ENCODE measurements at places on chromosomes 11 and 22.

- no peak for DNase-seq
Measured at GRCh38 chr11:88405853-88406252, 68.3 kb upstream of the CTSC start.

GRCh38 chr11:11072067-11072466, 214.2 kb upstream of the ZBED5 start:
- DNase-seq: no peak

- DNase-seq: no peak
Measured at GRCh38 chr22:24023204-24023789, 12.2 kb downstream of the CABIN1 start.

GRCh38 chr11:69105461-69106030, 50.2 kb upstream of the SMIM38 start:
- DNase-seq: no peak

DNA sequence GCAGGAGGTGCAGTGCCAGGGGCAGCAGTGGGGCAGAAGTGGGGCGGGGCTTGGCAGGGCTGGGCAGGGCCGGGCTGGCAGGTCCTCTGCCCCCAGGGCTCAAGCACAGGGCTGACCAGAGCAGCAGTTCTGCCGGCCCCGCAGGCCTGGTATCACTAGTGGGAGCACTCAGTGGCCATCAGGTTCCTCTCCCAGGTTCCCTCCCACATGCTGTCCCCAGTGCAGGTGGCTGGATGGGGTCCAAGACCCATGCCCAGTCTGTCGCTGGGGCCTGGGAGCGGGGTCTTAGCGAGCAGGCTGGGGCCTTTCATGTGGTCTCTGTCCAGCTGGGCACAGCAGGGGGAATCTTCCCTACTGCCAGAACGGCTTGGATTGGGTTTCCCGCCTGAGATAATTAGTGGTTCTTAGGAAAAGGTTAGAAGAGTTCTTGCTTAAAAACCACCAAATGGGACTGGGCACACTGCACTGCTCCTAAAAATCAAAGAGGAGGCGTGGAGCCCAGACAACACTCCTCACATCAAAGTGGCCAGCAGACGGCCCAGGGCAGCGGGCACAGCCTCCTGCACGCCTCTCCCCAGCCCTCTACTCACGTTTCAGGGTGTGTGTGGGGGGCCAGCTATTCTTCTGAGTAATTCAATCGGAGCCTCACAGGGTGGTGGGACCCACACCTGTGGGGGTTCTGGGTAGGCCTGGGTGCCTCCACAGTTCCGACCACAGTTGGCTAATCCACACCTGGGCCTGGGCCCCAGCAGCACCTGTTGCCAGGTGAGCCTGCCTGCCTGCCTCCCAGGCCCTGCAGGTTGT, 45.6 kb downstream of the TPCN2 start:
- no peak for DNase-seq

DNA sequence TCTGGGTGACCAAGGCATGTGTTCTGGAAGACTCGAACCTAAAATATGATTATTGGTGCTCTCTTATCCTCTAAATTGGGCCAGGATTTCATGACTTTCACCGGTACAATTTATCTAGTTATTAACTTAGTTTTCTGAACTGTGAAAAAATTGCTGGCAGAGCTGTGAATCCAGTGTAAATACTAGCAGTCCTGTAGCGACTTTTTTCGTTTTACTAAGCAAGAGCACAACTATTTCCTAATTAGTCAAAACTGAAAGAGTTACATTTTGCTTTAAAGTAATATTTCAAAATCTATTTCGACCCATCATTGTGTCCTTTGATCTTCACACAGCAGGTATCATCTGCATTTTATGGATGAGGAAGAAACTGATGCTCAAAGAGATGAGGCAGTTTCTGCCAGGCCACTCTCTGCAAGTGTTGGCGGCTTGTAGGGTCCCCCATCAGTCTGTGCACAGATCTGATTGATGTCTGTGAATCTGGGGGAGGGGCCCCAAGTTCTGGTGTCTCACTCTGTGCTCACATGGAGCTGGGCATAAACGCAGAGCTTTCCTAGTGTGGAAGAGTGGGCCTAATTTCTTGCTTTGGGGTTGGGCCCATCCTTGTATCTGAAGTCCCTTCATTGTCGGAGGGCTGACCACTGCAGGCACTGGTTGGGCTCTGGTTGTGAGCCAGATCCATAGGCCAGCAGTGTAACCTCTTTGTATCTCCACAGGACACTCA, 1.4 kb upstream of the TRMT2A start:
- DNase-seq: no peak

DNA sequence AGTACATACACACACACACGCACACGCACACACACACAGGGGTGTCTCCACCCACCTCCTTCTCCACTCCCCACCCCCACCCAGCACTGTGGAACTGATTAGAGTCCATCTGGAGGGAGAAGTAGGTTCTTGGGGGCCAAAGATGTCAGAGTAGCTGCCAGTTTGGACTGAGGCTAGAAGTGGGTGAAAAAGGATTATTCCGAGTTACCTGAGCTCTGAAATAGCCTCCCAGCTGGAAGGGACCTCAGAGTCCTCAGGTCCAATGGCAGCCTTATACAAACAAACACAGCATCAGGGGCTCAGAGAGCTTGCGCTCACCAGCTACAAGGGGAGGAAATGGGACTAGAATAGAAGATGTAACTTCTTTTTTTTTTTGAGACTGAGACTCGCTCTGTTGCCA, 20.8 kb downstream of the IL10RA start:
- no peak for DNase-seq

GRCh38 chr11:102733232-102733875, 8.6 kb upstream of the MMP8 start:
- peak; percentile 57 for DNase-seq

- peak; percentile 56 for DNase-seq
Measured at GRCh38 chr11:23947883-23948282, 549.0 kb upstream of the LUZP2 start.

DNA sequence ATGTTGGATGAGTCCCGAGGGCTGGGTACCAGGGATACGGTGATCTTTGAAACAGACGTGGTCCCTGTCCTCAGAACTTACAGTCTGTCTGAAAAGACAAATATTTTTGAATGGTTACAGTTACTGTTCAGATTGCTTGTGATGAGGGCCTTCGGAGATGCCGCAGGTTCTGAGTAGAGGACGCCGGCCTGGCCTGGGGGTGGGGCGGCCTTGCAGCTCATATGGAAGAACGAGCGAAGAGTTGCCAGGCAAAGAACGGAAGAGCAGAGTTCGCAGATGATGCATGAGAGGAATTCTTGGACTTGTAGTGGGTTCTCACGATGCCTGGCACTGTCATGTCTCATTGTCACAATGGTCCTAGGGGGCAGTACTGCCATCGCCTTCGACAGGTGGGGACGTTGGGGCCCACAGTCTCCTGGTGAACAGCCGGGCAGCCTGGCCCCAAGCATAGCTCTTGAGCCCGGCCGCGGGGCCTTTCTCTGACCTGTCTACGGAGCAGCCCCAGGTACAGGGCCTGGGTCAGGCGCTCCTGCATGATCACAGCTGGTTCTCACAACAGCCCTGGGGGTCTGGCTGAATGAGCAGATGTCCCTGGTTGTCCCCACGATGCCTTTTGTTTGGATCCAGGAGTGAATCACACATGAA, 60.9 kb upstream of the PARVG start:
- no peak for DNase-seq

DNA sequence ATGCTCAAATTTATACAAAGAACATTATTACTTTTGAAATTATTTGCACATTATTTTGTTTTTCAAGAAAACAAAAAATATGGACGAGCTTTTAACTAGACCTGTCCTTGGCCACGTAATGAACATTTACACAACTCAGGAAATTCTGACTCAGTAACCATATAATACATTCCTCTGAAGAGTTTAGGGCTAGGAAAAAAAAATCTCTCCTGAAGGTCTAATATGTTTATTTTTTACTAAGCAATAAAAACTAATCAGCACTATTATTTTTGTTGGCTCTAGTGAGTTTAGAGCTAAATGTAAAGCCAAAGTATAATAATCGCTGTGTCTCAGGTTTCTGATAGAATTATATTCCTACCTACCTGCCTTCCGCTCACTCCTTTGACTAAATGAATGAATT, 187.5 kb downstream of the SWAP70 start:
- DNase-seq: peak; percentile 54

GRCh38 chr22:17120281-17120680, 879 bp downstream of the TMEM121B start:
- DNase-seq: peak; percentile 18

- DNase-seq: no peak
Measured at GRCh38 chr22:24542641-24543040, 12.3 kb downstream of the GUCD1 start.

GRCh38 chr11:117229411-117229810, 2.5 kb downstream of the PCSK7 start:
- no peak for DNase-seq

DNA sequence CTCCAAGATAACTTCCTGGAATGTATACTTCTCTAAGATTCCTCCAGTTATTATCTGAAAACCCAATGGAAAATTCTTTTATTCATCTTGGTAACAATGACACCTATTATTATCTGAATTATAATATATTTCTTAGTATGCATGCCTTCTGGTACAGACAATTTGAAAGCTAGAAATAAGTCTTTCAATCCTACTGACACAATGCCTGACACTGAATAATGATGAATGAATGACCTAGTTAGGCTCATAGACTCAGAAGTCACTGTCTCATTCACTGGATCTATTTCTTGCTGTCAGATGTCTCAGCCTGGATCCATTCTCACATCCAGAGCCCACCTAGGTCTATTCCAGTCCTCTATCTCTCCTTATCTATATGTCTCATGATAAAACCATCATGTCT, 1126.7 kb upstream of the CCDC90B start:
- no peak for DNase-seq

DNA sequence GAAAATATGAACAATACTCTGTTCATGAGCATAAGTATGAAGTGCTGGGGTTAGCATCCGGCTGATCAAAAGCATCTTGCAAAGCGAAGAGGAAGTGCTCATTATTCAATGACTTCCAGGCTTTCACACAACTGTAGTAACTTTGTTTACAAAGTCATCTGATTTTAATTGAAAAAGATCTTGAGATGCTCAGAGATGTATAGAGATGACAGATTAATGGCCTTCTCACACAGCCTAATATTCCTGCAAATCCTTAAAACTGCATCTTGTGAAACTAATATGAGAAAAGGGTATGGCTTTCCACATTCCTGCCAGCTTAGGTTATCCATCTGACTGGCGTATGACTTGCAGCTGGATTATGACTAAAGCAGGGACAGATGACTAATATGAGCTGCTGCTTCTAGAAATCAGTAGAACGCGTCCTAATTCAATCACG, 125.4 kb downstream of the CASP12 start:
- DNase-seq: peak; percentile 96

DNA sequence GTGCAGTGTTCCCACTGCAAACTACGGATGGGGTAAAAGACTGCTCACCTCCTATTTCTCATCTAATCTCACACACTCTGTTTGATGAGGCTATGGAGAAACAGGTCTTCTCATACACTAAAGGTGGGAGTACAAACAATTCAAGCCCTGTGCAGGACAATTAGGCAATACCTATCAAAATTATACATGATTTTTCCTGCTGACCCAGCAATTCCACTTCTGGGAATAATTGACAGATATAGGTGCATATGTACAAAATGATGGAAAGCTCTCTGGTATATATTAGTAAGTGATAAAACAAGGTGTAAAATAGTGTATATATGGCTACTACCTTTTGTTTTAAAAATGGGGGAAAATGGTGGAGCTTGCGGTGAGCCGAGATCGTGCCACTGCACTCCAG, 23.1 kb downstream of the BDNF start:
- no peak for DNase-seq

DNA sequence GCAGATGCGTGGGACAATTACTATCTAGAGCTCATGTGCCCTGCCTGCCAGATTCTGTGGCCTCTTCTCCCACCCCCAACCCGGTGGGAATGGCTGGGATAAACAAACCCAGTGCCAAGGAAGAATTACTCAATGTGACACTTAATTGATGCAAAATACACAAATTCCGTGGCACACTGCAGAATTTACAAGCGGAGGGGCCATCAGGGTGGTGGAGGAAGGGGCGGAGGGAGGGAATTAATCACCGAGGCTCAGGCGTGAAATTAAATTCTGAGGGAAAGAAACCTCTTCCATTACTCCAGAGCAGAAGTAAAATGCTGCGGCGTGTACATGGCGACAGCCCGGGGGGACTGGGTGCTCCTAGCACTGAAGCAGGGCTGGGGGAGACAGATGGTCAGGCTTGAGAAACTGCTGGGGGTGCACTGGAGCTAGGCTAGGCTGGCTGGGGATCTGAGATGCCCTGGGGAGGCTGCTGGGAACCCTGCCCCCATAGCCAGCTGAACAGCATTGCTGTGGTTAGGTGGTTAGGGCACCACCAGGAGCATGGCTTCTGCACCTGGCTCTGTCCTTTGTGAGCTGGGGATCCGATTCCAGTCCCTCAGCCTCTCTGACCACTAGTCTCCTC, 200.6 kb downstream of the CEP164 start:
- DNase-seq: no peak

DNA sequence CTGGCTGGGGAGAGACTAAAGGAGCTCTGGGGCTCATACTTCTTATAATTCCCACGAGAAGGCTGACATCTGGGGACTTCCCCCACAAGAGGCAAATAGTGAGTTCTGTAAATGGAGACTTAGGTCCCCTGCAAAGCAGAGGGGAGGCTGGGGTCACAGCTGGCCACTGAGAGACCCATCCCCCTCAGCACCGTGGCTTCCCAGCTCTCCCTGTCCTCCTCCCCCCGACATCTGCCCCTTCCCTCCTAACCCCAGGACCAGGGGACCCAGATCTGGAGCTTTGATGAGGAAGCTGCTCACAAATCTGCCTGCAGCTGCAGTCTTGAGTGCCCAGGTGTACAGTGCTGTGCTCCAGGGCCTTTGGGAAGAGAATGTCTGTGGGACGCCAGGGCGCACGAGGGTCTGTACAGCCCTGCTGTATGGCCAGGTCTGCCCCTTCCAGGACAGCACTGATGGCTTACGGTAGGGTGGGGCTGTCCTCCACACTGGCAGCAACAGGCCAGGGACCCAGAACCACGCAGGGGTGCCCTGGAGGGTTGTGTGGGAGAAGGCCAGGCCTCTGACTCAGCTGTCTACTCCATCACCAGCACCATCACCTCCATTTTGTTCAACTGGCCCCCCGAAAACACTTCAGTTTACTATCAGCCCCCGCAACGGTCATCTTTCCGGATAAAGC, 1.1 kb downstream of the RGL4 start:
- no peak for DNase-seq

DNA sequence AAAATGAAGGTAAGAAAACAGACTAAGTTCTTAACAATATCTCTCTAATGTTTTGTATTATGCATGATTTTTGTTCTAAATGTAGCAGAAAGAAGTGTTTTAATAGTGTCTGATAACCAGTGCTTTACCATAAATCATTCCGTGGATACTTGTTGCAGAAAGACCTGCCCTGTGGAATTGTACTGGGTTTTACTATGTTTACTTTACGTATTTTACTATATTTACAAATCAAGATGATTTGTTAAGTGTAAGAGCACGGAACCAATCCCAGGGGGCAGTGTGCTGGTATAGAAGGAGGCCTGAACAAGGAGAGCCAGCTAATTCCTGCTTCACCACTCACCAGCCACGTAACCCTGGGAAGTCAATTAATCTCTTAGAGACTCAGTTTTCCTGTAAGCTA, 1.4 kb downstream of the HTR3B start:
- peak; percentile 4 for DNase-seq

- DNase-seq: peak; percentile 61
Measured at GRCh38 chr11:130323452-130324450, 9.0 kb upstream of the ZBTB44 start.
